Kasumi-1 (cell line): ENCODE measurements at places on chromosomes 1 and 21.

GRCh38 chr1:59089922-59090457 lies 206.9 kb upstream of the FGGY start:
- no peak for DNase-seq

- no peak for DNase-seq
These were observed 127.8 kb downstream of the TBX19 start for GRCh38 chr1:168408539-168408865.

DNA sequence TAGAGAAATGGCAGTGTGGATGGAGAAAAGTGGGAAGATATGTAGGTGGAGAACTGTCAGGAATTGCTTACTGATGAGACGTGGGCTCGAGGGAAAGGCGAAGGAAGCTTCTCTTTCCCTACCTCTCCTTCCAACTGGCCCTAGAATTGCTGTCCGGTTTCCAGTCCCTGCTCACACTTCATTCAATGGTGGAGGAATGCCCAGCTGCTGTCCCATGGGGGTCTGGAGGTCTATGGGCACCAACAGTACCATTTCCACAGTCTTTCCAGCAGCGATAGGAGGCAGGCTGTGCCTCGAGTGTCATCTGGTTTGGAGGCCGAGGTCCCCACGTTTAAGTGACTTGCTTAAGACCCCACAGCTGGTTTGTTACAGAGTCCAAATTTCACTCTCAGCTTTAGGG lies 31.5 kb upstream of the CD1D start:
- no peak for DNase-seq

DNA sequence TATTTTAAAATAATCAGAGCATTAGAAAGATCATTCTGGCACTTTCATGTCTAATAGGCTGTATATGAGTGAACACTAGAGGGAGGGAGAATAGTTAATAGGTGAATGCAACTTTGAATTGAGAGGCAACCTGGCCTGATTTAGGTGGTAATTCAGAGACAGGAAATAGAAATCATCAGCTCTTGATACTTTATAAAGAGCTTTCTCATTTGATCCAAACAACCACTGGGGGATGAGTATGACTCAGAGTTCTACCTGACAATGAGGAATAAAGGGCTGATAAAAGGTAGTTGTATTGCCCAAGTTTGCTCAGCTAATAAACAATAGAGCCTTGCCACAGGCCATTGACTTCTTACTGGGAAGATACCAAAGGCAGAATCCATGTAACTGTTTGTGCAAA lies 5.2 kb upstream of the FAM89A start:
- DNase-seq, result no peak

- no peak for DNase-seq
These were observed 354.8 kb upstream of the NFIA start for GRCh38 chr1:60727552-60727951.

- no peak for DNase-seq
These were observed 34.0 kb upstream of the ABCA4 start for GRCh38 chr1:94154989-94155388.

DNA sequence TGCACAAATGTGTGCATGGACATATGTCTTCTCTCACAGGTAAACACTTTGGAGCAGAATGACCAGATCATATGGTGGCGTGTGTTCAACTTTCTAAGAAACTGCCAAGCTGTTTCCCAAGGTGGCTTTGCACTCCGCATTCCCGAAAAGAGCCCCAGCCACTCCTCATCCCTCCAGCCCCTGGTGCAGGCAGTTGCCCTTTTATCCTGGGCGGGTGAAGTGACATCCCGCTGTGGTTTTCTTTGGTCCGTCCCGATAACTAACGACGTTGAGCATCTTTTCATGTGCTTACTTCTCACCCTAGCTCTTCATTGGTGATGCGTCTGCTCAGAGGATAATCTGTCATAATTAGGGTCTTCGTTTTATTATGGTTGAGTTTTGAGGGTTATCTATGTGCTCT lies 612.5 kb downstream of the MATN1 start:
- no peak for DNase-seq

DNA sequence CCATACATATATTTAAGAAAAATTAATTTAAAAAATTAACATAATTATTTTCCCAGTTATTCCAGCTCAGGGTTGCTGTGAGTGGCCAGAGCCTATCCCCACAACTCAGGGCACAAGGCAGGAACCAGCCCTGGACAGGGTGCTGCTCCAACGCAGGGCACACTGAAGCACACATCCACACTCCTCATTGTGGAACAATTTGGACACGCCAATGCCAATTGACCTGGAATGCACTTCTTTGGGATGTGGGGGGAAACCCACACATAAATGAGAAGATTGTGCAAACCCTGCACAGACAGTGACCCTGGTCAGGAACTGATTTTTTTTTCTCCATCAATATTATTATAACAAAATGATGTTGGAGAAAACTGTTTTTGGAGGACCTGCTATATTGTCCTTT lies 23.4 kb downstream of the SAMSN1 start:
- no peak for DNase-seq

GRCh38 chr1:210597555-210598134 lies 268.9 kb downstream of the HHAT start:
- DNase-seq, result no peak

- no peak for DNase-seq
These were observed 761 bp upstream of the PAX7 start for GRCh38 chr1:18629659-18630510.

DNA sequence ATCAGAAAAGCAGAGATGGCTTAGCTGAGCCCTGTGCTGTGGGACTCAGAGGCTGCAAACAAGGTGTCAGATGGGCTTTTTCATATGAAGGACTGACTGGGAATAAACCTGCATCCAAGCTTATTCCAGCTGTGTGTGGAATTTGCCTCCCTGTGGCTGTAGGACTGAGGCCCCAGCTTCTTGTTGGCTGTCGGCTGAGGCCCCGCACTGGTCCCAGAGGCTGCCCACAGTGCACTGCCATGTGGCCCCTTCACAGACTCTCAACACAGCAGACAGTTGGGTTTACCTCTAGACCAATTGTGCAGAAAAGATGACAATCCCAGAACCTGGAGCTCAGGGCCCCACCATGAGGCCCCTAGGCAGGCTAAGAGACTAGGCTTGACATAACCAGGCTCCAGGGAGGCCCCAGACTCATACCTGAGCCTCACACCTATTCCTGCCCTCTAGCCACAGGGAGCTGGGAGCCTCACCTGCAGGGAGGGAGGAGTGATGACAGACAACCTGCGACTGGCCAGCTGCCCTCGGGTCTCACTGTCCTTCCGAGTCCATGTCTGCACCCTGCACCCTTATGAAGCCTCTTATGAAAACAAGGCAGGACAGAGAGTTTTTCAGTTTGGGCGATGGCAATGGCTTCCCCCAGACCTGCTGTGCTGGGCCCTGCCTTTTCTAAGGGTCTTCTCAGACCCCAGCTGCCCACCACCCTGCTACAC lies 615.5 kb downstream of the NPHP4 start:
- DNase-seq, result no peak

- DNase-seq, result no peak
These were observed 61.4 kb upstream of the FMN2 start for GRCh38 chr1:240030236-240030635.

DNA sequence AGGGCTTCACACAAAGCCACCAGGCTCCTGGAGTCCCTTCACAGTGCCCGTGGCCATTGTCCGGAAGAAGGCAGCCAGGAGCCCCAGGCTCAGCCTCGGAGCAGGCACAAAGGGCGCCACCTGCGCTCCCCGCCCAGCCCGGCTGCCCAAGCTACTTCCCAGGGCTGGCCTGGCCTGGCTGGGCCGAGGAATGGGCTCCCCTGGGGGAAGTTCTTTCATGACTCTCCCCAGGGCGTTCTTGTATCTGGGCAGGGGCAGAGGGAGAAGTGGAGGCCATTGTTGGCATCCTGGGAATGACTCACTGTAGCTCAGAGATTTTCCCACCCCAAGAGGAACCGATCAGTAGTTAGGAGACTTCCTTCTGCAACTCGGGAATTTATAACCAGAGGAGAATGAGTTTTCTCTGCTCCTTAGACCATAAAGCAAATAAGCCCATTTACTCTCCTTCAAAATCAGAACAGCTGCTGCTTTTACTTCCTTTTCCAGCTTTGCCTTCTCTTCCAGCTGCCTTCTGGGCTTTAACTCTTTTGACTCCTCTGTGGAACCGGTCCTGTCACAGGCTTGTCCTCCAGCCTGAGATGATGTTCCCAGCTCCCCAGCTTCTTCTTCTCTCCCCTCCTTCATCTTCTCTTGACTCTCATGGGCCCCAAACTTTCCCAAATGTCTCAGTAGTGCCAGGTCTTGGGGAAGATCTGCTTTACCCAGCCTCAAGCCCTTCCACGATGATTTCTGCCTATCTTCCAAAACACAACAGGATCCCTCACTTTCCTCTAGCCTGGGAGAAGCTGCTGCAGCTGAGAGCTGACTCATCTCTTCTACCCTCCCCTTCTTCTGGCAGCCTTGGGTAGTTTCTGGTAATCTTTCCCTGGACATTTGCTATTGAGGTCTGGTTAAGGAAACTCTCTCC lies 118.7 kb upstream of the CD34 start:
- no peak for DNase-seq

GRCh38 chr1:48043622-48044021 lies 46.4 kb upstream of the TRABD2B start:
- no peak for DNase-seq

GRCh38 chr1:8701794-8702471 lies 115.5 kb downstream of the RERE start:
- no peak for DNase-seq

- DNase-seq, result no peak
These were observed 360.7 kb downstream of the CAMTA1 start for GRCh38 chr1:7145947-7146346.

- DNase-seq, result no peak
These were observed 17.4 kb downstream of the WDR4 start for GRCh38 chr21:42861848-42862400.

DNA sequence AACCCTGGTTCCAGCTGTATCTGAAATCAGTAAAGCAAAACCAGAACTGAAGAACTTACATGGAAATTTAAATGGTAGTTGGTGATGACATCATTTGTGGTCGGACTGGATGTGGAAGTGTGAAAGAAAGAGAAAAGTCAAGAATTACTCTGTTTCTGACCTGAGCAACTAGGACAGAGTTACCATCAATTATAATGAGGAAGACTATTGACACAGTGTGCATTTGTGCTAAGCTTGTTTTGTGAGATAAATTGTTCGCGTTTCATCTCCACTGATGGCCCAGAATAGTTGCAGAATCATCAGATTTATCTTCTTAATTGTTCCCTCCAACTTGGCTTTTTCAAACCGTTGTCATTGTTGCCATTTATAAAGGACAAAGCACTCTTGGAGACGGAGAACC lies 410.6 kb upstream of the DEPDC1 start:
- no peak for DNase-seq

- no peak for DNase-seq
These were observed 920.1 kb downstream of the LTN1 start for GRCh38 chr21:28072601-28073000.

GRCh38 chr21:35506352-35506751 lies 457.2 kb upstream of the RUNX1 start:
- DNase-seq, result no peak

GRCh38 chr1:25573591-25573930 lies 30.2 kb downstream of the LDLRAP1 start:
- DNase-seq, result no peak

DNA sequence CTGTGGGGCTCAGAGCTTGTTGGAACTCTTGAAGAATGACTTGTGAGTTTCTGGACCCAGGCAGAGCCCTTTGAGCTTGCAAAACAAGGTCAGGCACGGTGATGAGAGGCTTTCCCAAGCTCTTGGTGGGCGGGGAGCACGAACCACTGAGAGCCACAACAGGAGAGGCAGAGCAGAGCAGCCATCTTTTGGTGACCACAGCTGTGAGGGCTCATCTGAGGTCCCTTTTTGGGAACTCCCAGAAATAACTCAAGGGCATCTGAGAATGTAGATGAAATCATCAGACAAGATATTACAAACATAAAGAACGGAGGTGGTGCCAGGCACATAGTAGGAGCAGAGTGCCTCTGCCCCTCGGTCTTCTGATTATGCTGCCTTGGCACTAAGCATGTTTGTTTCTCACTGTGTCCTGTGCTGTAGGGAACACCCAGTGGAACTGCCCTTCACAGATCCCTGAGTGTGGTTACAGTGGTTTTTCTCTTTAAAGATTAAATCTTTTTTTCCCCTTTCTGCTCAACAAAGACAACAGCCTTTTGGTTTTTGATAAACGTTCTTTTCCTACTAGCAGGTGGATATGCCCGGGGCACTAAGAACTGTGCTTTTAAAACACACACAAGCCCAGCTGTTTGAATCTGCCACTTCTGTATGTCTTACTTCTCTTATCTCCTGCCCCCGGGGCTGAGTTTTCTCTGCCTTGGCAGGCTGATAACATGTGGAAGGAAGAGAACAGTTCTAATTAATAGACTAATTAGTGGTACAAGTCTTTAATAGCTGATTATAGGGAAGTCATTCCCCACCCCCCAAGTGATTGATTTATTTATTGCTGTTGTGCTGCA lies 37.7 kb downstream of the CD34 start:
- DNase-seq, result peak; percentile 53
